Cardiac muscle cell (in vitro differentiated cells and primary cell): ENCODE measurements at places on chromosomes 7 and 10. TPM values are rescaled to one million over a fixed set of nuclear protein-coding genes. Genes with fewer than 3 reads are reported as not detected.

- DNase-seq = no peak
Measured at GRCh38 chr7:41116337-41116736, 586.6 kb downstream of the INHBA start.

DNA sequence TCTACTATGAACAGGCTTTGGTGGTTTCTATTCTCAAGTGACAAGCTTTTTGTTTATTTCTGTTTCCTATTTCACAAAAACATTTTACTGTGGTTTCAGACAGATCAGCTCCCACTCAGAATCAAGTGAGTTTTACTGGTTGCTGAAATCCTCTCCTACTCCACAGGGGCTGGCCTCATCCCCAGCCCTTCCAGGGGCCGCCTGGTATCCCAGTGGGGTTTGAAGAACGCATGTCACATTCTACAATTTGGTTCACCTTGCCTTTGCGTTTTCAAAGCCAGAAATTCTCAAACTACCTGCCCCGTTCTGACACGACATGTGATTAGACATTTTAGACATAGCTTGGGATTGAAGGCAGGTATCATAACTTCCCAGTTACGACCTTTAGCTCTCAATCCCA lies 160.9 kb upstream of the AGK start:
- DNase-seq = no peak

DNA sequence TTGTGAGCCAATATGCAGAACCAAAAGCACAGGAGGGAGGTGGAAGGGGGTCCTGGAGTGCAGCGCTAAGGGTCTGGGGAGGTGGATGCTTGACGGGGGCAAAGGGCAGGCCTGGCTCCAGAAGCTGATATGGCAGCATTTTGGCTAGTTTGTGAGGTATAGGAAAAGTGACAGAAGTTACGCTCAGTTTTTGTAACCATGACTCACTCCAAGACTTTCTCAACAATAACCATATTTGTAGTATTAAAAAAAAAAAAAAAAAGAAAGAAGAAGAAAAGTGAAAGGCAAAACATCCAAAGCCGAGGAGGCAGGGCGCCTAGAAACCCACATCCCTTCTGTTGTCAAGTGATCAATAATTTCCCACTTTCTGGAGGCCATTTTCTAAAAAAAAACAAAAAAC lies 92.3 kb downstream of the RNF216 start:
- DNase-seq = no peak

DNA sequence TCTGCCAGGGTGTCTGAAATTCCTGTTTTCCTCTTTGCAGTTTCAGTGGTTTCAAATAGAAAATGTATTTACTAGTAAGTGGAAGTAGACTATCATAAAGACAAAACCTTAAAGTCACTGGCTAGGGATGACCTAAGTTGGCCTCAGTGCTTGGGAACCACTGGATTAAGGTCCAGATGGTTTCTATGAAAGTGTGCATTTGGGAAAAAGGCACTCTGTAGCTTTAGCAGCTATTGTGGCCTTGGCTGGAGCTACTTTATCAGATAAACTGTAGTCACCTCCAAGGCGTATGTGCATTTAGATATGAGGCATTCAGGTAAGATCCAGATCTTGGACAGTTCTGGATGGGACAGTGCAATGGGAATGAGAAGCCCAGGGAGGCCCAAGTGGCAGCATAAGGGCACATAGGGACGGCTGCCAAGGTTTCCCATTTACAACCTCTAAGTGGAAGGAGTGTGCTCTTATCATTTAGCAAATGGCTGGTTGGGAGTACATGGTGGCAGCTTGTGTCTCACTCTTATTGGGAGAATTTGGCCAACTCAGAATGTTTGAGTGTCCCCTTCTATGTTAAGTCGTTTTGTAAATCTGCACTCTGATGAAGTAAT lies 185.6 kb downstream of the LRMDA start:
- DNase-seq = no peak

- no peak for DNase-seq
Measured at GRCh38 chr7:77464589-77464988, 48.4 kb upstream of the GSAP start.

GRCh38 chr7:110358028-110358427 lies 732.9 kb upstream of the LRRN3 start:
- DNase-seq = no peak

The FAM25C gene
- not detected in 2 replicates for polyA plus RNA-seq

The GIMAP7 gene
- polyA plus RNA-seq = 0.19 TPM in 1 of 2 replicates, not detected in the other

The MEOX2 gene
- polyA plus RNA-seq = 0.34 and 0.52 TPM in 2 replicates

The POP7 gene
- 40.2 and 68.3 TPM in 2 replicates for polyA plus RNA-seq
